ENCODE measurements at places on chromosomes 5 and 9.

- DNase-seq: no peak
Measured at GRCh38 chr5:78568212-78568611, 80.4 kb downstream of the LHFPL2 start.

- DNase-seq: no peak
Measured at GRCh38 chr9:84736081-84736480, 66.6 kb downstream of the NTRK2 start.

DNA sequence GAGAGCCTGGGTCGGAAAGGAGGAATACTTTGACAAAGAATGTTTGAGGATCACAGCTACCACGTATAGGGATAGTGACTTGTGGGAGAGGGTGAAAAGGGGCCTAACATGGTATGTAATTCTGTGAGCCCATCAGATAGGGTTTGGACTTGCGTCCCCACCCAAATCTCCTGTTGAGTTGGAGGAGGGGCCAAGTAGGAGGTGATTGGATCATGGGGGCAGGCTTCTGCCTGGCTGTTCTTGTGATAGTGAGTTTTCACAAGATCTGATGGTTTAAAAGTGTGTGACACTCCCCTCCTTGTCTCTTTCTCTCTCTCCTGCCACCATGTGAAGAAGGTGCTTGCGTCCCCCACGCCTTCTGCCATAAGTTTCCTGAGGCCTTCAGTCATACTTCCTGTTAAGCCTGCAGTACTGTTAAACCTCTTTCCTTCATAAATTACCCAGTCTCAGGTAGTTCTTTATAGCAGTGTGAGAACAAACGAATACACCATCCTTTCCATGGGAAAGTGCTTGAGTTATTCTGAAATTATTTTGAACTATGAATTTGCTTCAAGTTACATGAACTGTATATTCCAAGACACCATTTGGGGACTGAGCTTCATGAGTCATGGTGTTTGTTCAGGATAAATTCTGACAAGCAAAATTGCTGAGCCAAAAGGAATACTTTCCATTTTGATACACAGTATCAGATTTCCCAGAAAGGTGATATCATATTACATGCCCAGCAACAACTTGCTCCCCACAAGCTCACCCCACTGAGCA is 68.8 kb upstream of the SSBP2 start:
- DNase-seq: no peak

DNA sequence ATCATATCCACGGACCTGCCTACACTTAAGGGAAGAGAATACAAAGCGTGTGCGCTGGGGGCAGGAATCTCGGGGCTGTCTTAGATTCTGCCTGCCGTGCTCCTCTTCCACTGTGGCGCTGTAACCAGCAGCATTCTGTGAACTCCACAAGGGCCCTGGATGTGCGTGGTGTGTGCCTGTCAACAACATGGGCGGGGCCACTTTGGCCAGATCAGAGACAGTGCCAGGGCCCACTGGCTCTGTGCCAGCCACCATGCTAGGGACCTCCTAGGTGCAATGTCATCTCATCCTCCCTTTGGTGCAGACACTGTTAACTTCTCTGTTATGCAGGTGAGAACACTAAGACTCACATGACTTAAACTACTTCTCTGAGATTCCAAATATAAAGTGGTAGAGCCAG is 113.7 kb downstream of the COL23A1 start:
- DNase-seq: no peak

GRCh38 chr5:165477546-165477945 is 1972.1 kb downstream of the MAT2B start:
- no peak for DNase-seq

- DNase-seq: no peak
Measured at GRCh38 chr5:110008131-110008530, 318.4 kb downstream of the MAN2A1 start.

GRCh38 chr5:113255579-113256386 is 179.0 kb downstream of the TSSK1B start:
- no peak for DNase-seq

GRCh38 chr5:115857626-115858349 is 16.1 kb downstream of the AP3S1 start:
- DNase-seq: no peak

DNA sequence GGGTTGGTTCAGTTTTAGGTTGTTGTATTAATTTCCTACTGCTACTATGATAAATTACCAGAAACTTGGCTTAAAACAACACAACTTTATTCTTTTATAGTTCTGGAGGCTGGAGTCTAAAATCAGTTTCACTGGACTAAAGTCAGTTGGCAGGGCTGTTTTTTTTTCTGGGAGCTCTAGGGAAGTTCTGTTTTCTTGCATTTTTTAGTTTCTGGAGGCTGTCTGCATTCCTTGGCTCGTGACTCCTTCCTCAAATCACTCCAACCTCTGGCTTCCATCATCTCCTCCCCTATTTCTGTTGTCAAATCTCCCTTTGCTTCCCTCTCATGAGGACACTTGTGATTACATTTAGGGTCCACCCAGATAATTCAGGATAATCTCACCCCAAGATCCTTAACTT is 51.3 kb upstream of the SUB1 start:
- DNase-seq: no peak

- no peak for DNase-seq
Measured at GRCh38 chr5:170416526-170416925, 27.4 kb upstream of the KCNMB1 start.

DNA sequence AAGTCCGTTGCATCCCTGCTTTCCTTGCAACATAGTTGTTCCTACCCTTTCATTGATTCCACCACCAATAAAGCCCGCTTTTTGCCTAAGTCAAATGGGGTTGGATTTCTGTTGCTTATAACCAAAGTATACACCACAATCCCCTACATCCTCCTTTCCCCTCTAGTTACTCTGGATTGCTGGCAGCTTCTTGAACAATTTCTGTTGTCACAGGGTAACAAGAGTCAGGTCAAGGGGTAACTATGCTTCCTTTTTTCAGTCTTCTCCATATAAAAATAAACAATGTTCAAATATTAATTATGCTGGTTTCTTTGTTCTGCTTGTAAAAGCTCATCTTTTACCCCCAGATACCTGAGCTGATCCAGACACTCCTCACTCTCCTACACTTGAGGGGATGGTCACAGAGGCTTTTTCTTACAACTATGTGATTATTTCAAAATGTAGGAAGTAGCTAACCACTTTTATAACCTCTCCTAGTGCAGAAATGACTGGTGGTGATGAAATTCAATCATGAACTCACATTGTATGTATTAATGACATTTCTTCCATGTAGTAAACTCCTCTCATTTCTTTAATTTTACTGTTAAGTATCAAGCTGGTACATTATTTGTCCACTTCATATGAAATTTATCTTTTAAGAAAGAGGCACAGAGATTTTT is 136.5 kb downstream of the SNX18 start:
- DNase-seq: no peak

- DNase-seq: peak; percentile 1
Measured at GRCh38 chr5:1002836-1003235, 5.8 kb upstream of the NKD2 start.
